ENCODE measurements at places on chromosomes 1 and 21. TPM values are rescaled to one million over a fixed set of nuclear protein-coding genes. Genes with fewer than 3 reads are reported as not detected.
A peak's percentile ranks its signal among the peaks of the same experiment; 100 is the strongest.

The TP73 gene
- 0.27 TPM for polyA plus RNA-seq

The GNAT2 gene
- polyA plus RNA-seq: 0.19 TPM

The OR2L3 gene
- polyA plus RNA-seq: not detected

The PDZK1 gene
- 30.4 TPM for polyA plus RNA-seq

The DSCAM gene
- 0.33 TPM for polyA plus RNA-seq

The NBPF15 gene
- 22.2 TPM for polyA plus RNA-seq

The GPR37L1 gene
- 0.47 TPM for polyA plus RNA-seq

The SPATA1 gene
- polyA plus RNA-seq: 1.4 TPM

DNA sequence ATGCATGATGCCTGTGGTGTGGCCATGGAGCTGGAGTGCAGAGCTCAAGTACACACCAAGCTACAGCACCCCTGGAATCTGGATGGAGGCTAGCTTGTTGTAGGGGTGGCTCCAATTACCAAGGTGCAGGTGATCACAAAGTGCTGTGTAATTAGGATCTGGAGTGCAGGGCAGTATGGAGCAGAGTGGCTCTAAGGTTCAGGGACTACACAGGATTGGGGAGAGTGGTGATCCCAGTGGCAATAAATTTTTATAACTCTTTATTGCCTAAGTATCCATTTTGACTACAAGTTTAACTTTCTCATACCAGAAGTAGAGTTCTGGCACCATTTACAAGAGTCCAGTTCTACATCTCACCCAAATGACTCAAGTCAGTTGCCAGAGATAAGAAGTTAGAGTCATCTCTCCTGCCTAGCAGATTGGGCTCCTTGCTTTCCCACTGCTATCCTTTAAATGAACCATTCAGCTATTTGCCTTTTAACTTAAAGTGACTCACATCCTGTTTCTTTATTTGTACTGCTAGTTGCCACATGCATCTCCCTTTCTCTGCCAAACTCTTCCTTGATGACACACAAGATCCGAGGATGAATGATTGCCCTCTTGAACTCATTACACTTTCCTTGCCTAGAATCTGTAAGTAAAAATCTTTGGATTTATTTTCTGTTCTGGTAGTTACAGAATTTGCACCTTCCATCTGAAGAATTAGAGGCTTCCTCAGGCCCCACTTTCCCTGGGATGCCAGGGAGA lies 427.2 kb downstream of the KCNT2 start:
- DNase-seq: peak; percentile 10

DNA sequence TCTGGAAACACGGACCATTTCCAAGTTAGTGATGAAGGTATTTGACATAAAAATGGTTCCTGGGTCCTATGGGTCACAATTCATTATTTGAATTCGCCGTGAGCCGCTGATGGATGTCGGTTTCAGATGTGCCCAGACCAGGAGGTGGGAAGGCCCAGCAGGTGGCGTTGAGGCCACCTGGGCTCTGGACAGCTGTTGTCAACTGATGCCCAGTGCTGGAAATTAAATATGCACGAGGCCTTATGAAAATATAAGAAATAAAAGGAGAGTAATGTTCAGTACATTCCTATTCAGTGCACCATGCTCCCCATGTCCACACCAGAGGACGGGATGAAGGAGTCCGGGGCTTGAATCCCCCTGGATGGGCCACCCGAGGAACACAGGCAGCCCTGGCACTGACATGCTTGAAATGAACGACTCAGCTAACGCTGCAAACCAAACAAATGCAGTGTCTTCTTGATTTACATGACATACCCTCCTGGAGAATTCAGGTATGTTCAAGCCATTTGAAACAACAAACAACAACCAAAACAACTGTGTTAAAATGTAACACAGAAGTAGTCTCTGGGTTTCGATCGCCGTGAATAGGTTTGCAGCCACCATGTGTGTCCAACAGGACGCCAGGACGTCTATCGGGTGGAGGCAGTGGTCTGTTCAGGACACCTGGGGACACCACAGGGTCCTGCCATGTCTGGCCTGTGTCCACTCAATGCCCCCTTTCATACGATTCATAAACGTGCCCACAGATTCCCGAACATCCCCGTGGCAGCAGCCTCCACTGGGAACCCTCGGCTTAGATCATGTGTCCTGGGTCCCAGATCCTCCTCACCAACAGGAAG lies 6.1 kb downstream of the TFF3 start:
- no peak for DNase-seq

DNA sequence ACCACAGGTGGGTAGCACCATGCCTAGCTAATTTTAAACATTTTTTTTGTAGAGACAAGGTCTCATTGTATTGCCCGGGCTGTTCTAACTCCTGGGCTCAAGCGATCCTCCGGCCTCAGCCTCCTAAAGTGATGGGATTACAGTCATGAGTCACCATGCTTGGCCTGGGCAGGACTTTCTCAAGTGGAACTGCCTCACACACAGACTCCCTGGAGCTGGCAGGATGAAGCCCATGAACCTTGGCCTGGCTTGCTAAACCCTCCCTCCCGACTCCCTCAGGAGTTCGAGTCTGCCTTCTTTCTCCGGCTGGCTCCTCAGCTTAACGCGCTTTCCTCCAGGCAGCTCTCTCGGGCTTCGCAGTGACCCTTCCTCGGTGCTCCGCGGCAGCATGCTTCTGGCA lies 7.7 kb upstream of the ECE1 start:
- DNase-seq: no peak

GRCh38 chr1:227893949-227894721 lies 53.6 kb downstream of the WNT9A start:
- no peak for DNase-seq

GRCh38 chr1:54287176-54287650 lies 87.2 kb downstream of the MRPL37 start:
- peak; percentile 80 for DNase-seq

GRCh38 chr1:113834716-113835115 lies 22.4 kb upstream of the RSBN1 start:
- no peak for DNase-seq

- DNase-seq: no peak
Observed at GRCh38 chr1:78678324-78678723, 28.7 kb downstream of the IFI44 start.

DNA sequence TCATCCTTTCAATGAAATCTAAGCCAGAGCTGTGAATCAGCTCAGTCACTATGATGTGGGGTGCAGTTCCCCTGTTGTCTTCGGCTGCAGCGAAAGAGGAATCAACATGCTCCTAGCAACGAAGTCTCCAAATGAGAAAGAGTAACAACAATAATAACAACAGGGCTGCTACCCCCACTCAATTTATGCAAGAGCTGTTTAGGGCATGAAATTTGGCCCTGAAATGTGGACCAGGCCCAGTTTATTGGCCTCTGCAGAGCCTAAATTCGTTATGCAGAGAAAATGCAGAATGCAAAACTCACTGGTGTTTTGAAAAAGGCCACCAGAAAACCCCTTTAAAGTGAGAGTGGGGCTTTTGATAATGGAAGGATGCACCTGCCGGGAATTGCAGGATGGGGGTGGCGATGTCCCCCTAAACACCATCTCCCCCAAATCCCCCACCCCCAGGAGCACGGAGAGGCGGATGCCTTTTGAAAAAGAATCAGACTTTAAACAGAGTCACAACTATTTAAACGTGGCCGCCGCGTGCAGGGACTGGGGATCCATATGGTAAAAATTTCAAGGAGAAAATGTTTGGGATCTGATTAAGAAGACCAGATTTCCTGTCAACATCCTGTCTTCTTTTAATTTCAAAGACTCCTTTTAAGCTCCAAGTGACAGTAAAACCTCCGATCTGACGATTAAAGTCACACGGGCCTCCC lies 1.9 kb downstream of the RUNX3 start:
- DNase-seq: no peak

DNA sequence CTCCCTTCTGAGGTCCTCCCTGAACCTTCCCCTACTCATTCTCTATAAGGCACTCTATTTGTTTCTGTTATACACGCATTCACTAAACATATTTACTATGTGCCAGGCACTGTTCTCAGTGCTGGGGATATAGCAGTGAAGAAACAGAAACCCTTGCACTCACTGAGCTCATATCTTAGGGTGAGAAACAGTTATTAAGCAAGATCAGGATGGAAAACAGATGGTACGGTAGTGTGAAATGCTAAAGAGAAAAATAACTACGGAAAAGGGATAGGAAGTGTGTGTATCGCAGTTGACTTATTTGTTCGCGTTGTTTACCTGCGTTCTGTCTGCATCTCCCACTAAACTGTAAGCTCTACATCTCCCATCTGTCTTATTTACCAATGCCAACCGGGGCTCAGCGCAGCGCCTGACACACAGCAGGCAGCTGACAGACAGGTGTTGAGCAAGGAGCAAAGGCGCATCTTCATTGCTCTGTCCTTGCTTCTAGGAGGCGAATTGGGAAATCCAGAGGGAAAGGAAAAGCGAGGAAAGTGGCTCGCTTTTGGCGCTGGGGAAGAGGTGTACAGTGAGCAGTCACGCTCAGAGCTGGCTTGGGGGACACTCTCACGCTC lies 572 bp downstream of the CYB5RL start:
- DNase-seq: peak; percentile 37

- no peak for DNase-seq
Observed at GRCh38 chr1:116393792-116394191, 20.7 kb downstream of the ATP1A1 start.

DNA sequence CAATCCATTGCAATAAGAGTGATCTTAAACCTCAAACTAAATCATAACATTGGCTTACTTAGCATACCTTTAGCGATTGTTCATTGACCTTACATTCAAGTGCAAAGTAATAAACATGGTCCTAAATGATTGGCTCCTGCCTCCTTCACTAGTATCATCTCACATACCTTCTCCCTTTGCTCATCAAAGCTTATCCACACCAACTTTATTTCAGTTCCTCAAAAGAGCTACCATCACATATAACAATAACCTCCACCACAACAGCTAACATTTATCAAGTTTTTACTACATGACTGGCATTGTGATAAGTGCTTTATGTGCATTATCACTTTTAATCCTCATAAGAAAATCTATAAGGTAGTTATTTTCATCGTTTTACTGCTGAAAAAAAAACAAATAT lies 198.8 kb downstream of the COL24A1 start:
- no peak for DNase-seq

DNA sequence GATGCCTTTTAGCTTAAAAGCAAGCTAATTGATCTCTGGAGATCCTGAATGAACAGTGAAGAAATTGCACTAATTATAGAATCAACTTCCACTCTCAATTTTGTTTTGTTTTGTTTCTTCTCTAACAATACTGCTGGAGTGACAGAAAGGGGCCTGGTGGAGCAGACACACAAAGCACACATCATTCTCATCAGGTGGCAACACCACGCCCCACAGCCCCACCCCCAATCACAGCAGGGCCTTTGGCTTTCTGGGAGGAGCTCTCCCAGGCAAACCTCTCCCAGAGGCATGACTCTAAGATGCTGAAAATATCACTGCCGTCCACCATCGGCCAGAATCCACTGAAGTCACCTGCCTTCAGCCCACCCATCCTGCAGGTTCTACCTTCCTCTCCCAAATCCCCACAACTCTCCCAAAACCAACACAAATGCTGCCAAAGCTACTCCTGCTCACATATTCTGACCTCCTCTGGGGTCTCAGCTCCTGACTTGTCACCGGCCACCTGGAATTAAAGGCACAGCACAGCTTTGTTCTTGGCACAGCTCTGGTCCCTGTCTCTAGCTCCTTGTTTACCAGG lies 120.7 kb downstream of the GRIK3 start:
- DNase-seq: no peak

DNA sequence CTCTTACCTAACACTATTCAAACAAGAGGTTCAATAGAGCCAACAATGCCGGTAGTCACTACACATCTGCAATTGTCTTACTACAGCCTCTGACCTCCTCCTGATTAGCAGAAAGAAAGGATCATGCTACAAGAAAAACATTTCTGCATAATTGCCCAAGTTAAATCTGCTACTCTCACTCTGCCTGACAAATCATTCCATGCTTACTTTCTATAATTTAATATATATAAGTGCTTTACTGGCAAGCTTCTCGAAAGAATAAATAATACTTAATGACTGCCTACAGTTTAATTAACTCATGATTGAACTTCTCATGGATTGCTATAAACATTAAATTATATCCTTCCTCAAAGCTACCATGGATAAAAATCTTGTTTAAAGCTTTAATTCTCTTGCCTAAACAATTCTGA lies 156.0 kb downstream of the SLC45A1 start:
- no peak for DNase-seq

GRCh38 chr1:226710501-226710900 lies 28.6 kb downstream of the ITPKB start:
- no peak for DNase-seq

DNA sequence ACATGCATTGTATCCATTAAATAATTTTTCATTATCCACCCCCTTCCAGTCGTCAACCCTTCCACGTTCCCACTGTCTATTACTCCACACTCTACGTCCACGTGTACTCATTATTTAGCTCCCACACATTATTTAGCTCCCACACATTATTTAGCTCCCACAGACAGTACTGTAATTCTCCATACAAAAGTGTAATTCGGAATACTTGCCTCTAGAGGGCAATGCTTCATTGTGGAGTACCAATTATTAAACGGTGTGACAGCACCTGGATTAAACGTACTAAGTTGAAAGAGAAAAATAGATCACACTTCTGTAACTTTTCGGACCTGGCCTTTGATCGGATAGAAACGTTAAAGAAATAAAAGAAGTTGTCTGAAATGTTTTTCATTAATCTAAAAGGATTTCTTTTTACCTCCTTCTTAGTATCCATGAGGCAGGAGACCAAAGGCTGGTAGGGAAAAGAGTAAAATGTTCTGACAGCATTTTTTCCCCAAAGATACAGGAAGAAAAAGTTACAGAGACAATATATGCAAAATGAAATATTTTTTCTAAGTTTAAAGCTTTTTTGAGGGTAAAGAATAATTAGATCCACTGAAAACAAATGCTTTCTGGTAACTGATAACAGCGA lies 99.2 kb downstream of the LHX8 start:
- peak; percentile 53 for DNase-seq

- no peak for DNase-seq
Observed at GRCh38 chr1:152367436-152367835, 7.6 kb upstream of the FLG2 start.

- no peak for DNase-seq
Observed at GRCh38 chr1:60573121-60573520, 499.6 kb upstream of the C1orf87 start.

- DNase-seq: no peak
Observed at GRCh38 chr1:177809819-177810218, 160.0 kb downstream of the SEC16B start.

GRCh38 chr1:68181165-68181556 lies 51.2 kb downstream of the WLS start:
- DNase-seq: no peak

GRCh38 chr1:228089519-228090380 lies 7.2 kb downstream of the ARF1 start:
- DNase-seq: no peak

DNA sequence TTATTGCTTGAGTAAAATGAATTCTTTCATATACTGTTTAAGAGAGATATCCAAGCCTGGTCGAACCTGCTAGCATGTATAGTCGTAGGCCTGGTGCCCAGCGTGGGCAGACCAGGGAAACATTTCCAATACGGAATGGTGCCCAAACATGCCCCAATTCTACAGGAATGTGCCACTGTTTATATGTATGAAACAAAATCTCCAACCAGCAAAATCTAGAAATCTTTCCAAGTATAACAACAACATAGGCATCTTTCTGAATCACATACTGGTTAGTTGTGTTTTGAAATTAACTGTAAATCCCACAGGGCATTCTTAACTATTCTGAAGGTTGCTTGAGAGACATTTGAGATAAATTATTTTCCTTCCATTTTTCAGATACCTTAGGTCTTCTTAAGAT lies 17.0 kb upstream of the ABCD3 start:
- no peak for DNase-seq

All from hepatocyte (in vitro differentiated cells).